GM23338 (cell line): ENCODE measurements at places on chromosomes 6 and 20. TPM values are rescaled to one million over a fixed set of nuclear protein-coding genes. Genes with fewer than 3 reads are reported as not detected.
A peak's percentile ranks its signal among the peaks of the same experiment; 100 is the strongest.

- peak; percentile 49 for DNase-seq
Measured at GRCh38 chr6:81769824-81770223, 17.3 kb upstream of the TENT5A start.

GRCh38 chr6:162343936-162344645, 383.5 kb downstream of the PRKN start:
- DNase-seq: no peak

DNA sequence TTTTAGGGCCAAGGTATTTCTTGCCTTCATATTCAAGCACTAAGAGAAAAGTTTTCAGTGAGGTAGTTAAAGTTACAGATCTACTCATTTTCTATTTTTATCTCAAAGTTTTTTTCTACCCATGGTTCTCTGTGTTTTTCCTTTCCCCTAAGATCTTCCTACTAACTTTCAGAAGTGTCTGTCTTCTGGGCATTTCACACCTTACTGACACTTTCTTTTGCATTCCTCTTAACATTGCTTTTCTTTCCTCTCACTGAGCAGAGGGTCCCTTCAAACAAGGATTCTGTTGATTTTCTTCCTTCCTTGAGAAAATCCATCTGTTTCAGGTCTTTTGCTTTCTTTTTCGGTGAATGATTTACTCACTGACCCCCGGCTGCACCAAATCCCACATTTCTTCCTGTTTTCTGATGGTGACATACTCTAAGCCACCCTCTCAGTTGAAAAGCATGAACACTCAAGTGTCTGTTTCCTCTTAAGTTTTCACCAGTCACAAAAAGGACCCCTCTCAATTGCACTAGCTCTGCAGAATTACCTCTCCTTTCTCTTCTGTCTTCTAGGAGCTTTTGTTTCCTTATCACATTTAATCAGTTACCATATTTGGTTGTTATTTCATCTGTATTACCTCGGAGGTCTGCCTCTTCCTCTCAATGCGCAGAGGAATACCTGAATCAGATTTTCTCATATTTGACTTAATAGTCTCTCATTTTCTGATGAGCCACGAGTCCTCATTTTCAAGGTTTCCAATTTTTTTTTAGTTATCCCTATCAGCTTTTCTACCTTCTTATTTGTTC, 73.5 kb upstream of the RNF217 start:
- no peak for DNase-seq

SLC16A10 gene
- total RNA-seq: 30.9 and 37.6 TPM in 2 replicates

- DNase-seq: no peak
Measured at GRCh38 chr6:3483675-3484074, 26.8 kb upstream of the SLC22A23 start.

FIG4 gene
- total RNA-seq: 12.7 and 16.9 TPM in 2 replicates

ISM1 gene
- total RNA-seq: 0.39 and 0.63 TPM in 2 replicates

GRCh38 chr6:156166093-156166492, 611.1 kb upstream of the ARID1B start:
- no peak for DNase-seq
